ENCODE measurements at places on chromosomes 2 and 18.

- no peak for DNase-seq
These were observed 49.4 kb downstream of the CCDC102B start for GRCh38 chr18:68847219-68847837.

- DNase-seq = no peak
These were observed 135.4 kb downstream of the COL6A3 start for GRCh38 chr2:237278568-237278967.

DNA sequence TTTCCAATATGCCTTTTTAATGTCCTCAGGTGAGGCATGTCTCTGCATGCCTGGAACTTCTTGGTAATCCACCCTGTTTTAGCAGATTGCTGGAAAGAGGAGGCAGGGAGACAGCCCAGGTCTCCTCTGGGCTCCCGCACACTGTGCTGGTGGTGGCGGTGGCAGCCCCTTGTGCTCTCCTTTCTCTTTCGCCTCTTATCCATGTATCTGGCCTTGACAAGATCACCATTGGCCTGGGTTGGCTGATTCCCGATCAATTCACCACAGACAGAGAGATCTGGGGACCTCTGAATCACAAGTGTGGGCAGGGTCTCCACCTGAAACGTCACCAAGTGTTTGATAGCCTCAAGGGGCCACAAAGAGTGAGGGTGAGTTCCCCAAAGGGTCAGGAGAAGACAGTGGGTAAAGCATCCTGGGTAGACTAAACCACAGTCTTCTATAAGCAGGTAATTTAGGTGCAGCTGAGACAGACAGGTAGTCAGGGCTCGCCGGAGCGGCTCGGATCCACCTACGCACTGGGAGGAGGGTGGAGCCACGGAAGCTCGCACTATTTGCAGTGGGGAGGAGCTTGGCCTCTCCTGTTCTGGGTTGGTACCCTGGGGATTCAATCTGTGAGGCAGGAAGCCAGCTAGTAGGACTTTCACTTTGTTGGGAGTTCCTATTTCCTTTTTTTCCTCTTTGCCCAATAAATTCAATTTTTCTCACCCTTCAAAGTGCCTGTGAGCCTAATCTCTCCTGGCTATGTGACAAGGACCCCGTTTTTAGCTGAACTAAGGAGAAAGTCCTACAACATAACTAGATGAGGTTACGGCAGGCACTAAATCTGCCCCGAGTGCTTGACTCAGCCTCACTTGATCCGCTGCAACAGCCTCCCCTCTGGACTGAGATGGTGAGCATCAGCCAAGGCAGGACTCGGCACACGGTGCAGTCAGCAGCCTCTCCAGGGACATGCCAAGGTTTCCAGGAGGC, 57.6 kb downstream of the SLC4A3 start:
- DNase-seq = peak; percentile 58

DNA sequence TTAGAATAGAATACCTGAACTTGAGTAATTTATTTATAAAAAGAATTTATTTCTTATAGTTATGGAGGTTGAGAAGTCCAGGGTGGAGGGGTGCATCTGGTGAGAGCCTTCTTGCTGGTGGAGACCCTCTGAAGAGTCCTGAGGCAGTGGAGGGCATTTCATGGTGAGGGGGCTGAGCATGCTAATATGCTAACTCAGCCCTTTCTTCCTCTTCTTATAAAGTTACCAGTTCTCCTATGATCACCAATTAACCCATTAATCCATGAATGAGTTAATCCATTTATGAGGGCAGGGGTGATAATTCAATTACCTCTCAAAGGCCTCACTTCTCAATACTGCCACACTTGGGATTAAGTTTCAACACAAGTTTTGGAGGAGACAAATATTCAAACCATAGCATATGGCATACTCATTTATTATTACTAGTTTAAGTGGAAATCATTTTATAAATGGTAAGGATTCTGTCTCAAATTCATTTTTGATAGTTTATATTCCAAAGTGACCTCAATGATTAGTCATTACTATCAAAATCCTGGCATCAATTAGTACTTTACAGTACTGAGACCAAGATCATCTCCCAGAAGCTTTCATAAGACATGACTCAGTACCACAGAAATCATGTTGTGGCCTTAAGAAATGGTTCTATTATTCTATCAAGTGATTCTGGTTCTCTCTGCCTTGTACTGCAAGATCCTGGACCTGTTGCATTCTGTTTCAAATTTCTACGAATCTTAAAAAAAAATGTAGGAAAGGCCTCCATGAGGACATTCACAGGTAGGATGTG, 5.5 kb downstream of the ZNF396 start:
- no peak for DNase-seq

DNA sequence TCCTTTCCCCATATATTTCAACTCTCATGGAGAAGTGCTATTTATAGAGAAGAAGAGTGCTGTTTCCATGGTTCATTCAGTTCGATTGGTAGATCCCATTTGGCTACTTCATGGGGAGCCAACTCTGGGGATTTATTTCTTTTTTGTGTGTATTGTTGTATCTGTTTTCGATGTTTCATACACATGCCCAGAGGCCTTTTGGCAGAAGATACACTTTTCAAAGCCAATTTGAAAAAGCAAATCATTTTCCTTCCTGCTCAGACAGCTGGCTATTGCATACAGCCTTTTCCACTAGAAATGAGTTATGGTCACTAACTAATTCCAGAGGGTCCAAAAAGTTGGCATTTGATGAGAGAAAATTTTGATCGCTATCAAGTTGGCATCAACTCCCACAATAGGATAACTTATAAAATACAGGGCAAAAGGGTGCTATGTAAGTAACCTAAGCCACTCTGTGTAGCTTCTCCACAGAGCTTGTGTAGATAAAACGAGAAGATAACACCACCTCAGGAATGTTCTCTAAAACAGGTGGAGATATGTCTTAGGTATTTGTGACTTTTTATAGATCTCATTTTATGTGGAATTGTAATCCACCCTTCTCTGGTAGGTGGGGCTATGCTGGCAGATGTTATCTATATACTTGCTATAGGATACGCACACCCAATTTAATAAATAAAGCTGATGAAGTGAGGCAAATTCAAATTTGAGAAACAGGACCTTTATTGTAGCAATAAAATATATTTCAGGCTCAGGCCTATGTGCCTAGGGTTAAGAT, 798.5 kb downstream of the SATB2 start:
- no peak for DNase-seq

DNA sequence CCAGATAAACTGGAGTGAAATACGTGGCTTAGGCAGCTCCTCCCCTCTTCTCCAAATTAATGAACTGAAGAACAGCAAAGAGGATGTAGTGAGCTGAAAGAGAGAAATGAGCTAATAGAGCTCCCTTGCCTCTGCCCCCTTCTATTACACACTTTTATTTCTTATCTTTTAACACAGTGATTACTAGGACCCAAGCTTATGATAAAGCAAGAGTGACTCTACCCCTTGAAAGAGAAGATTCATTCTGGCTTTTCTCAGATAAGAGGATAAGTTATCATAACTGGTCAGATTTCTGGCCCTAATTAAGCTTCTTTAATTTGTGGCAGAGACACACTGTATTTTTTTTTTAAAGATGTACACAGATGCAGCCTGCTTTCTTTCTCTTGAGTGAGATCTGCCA, 102.2 kb downstream of the MSTN start:
- no peak for DNase-seq

DNA sequence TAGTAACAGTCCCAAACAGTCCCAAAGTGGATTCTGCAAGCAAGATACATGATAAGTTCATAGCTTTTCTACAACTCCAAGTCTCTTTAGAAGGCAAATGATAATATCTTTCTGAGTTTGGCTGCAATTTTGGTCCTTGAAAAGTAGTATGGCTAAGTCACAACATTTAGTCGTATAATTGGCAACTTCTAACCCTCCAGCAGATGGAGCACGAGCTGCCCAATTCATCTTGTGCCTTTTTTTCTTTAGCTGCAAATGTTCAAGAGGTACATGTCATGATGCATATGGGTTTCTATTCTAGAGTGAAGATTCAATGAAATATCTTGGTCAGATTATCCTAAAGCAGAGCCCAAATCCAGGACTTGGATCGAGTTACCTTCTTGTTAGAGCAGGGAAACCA, 127.0 kb upstream of the KLHL14 start:
- DNase-seq = no peak

DNA sequence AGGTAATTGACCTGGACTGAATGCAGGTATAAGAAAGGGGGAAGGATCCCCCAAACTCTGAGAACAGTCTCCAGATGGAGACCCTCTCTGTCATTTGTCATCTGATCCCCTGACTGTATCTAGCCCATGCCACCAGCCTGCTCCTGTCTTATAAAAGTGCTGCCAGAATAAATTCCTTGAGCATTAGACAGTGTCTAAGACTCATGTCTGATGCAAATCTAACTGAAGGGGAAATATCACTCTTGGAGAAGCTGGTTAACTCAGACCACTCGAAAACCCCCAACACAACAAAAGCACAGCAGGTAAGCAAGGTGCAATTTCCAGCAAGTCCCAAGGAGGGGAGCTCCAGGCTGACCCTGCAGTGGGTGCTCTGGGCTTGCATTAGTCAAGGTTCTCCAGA, 40.9 kb upstream of the KDM3A start:
- DNase-seq = no peak

GRCh38 chr2:26541401-26542193, 63.7 kb upstream of the OTOF start:
- no peak for DNase-seq

GRCh38 chr2:231037202-231037730, at the start of gene C2orf72:
Gene C2orf72 (plus strand): TSS chr2:231037523. CDS start chr2:231037566, 43 bp downstream.
- DNase-seq = no peak

DNA sequence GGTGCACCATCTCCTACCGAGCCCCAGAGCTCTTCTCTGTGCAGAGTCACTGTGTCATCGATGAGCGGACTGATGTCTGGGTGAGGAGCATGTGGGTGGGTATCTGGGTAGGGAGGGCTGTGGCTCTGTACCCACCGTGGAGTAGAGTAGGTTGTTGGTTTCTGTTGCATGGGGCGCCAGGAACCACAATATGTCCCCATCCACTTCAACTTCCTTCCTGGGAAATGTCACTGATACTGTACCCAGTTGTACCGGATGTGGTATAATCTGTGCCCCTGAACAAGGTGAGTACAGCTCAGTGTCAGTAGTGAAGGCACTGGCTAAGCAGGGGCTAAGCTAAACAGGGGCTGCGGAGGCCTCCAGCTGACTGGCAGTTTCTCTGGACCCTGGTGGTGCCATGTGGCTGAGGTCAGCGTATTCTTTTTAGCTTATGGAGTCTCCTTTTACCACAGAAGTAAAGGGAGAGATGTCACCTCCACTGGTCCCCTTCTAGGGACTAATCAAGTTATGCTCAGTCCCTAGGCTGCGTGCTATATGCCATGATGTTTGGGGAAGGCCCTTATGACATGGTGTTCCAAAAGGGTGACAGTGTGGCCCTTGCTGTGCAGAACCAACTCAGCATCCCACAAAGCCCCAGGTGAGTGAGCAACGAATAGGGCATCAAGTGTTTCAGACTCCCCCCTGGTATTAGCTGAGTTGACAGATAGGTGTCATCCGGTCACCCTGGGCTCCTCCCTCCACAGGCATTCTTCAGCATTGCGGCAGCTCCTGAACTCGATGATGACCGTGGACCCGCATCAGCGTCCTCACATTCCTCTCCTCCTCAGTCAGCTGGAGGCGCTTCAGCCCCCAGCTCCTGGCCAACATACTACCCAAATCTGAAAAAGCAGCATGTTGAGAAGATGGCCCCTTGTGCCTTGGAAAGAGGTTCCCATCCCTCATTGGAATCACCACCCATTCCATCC, 2.7 kb downstream of the STK16 start:
- no peak for DNase-seq

- DNase-seq = no peak
These were observed 272.3 kb downstream of the CDH20 start for GRCh38 chr18:61605376-61606067.

DNA sequence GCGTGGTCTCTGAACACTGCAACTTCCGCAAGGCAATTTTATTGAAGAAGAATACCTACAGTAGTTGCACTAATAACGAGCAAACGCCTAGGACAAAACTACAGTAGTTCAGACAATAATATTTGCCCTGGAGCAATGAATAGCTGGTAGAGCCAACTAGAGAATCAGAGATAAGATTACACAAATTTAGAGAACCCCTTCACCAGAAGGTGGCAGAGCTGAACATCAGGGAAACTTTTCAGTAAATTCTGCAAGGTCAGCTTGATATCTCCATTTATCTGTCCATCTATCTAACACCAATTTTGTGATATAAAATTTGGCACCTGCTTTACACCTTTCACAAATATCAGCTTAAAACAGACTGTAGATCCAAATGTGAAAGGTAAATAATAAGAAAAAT, 43.8 kb downstream of the CDH19 start:
- no peak for DNase-seq

DNA sequence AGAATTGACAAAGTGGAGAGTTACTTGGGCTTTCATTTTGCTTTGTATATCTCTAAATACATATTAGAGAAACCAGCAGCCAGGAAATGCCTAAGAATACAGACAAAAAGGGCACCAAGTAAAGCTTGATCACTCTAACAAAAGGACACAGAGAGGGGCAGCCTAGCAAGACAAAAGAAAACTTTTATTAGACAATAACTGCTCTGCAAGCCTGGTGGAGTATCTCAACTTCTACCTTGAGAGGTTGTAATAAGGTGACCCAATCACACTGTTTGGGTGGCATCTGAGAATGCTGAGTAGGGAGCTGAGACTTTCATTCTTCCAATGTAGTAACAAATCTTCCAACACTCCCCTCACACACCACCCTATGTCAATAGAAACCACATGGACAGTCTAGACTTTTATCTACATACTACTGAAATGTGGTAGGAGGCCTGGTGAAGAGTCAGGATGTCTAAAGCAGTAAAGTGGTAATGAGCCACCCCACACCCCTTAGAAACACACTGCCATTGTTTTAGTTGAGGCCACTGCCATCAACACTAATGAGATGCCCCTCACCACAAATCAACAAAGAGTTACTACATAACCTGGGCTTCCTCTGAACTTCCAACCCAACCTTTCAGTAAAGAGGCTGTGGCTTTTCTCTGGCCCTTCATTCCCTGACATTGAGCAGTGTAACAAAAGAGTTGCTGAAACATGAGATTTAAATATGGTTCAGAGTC, 726.7 kb upstream of the POU3F3 start:
- DNase-seq = no peak

DNA sequence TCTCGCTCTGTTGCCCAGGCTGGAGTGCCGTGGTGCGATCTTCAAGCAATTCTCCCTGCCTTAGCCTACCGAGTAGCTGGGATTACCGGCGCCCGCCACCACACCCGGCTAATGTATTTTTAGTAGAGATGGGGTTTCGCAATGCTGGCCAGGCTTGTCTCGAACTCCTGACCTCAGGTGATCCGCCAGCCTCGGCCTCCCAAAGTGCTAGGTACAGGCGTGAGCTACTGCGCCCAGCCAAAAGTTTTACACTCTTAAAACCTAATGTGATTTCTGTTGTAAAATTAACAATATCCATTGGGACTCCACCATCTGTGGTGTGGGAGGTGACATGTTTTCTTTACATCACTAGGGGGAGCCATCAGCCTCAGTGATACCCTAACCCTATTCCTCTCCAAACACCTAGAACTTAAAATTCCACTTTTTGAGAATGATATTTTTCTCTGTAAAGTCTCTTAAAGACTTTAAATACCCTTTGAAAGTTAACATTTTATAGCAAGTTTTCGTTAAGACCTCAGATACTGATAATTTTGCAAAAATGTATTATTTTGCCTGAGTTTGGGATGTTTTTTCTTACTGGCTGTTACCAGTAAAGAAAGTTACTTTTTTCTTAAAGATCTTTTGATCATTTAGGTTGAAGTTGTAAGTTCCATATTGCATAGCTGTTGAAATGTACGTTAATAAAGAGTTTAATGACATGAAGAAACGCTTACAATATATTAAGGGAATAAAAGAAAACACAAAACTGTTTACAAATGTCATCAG, 11.6 kb upstream of the EIF2AK2 start:
- DNase-seq = no peak
